ENCODE measurements at places on chromosomes 12 and 14.

DNA sequence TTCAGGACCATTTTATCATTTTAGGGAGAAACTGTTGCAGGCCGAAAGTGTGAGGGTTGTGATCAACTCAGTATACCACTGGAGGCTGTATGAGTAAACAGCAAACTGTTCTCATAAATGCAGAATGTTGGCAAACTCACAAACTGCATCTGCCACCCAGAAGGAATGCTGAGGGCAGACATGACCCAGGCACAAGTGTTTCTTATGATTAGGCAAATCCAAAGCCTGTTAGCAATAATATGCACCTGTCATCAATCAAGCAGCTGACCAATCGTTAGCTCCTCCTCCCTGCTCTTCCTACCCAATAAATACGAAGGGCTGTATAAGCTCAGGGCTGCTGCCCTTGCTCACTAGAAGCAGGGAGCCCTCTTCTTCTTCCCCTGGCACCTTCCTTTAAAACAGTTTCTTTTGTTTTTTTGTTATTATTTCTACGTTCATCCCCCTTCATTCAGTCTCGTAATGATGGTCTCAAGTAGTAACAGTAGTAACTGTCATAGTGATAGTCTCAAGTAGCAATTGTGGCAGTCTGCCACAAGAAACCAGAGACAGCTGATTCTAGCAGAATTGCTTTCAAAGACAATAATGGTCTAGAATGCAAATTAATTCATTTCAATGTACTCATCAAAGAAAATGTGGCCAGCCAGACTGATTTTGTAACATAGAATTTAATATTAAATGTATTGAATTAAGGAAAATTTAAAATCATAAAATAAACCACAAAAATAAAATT lies 15.2 kb upstream of the CCDC175 start:
- no peak for DNase-seq

GRCh38 chr14:81330619-81331122 lies 69.5 kb downstream of the STON2 start:
- DNase-seq: no peak

GRCh38 chr14:101512376-101512695 lies 49.0 kb upstream of the DIO3 start:
- DNase-seq: no peak

- DNase-seq: no peak
These were observed 32.2 kb upstream of the NUBPL start for GRCh38 chr14:31529053-31529452.

Data from GM03348 (cell line).